ENCODE measurements at places on chromosomes 6 and 20.

DNA sequence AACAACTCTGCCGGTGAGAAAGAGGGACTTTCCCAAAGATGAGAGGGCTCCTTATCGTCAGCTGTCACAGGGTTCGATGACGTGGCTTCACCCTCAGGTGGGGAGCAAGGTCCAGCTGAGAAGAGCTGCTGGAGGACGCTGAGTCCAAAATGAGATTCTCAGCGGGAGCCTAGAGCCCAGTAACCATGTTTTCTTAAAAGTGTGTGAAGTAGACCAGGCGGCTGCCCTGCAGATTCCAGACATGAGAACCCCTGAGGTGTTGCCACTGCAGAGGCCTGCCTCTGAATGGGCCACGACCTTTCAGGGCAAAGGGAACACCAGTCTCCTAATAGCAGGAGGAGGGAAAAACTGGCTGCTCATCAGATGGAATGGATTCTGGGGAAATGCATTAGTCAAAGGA is 375.1 kb downstream of the BTBD9 start:
- no peak for DNase-seq

DNA sequence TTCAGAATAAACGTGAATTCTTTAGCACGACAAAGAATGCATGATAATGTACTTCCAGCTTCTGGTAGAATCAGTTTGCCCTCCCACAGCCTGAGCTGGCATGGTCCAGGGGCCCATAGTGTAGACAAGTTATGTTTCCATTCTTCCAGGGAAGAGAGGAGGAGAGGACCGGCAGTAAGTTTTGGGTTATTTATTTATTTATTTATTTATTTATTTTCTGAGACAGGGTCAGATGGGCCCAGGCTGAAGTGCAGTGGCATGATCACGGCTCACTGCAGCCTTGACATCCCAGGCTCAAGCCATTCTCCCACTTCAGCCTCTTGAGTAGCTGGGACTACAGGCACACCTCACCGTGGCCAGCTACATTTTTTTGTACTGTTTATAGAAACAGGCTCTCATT is 4.7 kb downstream of the GABRR1 start:
- DNase-seq = no peak

DNA sequence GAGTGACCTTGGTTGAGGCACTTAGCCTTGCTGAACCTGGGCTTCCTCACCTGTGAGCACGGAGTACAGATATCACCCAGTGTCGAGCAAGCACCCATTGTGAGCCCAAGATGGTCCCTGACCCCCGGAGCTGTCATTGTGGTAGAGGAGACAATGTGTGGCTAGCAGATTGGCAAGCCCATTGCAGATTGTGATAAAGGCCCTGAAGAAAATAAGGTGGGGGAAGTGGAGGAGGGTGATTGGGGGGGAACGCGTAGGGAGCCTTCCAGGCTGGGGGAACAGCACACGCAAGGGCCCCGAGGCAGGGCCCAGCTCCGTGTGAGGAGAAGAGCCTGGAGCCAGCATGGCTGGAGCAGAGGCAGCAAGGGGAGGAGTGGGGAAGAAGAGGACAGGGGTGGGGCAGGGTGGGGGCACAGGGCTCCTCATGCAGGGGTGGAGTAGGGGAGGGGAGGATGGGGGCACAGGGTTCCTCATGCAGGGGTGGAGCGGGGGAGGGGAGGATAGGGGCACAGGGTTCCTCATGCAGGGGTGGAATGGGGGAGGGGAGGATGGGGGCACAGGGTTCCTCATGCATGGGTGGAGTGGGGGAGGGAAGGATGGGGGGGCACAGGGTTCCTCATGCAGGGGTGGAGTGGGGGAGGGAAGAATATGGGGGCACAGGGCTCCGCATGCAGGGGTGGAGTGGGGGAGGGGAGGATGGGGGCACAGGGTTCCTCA is 7.0 kb downstream of the CEBPB start:
- no peak for DNase-seq

- DNase-seq = no peak
These were observed 13.6 kb upstream of the ZNF335 start for GRCh38 chr20:45985573-45985972.

GRCh38 chr20:3933218-3933617 is 44.0 kb downstream of the PANK2 start:
- no peak for DNase-seq

GRCh38 chr6:164695896-164696295 is 613.5 kb downstream of the C6orf118 start:
- DNase-seq = no peak

GRCh38 chr20:25050501-25051350 is 7.2 kb downstream of the ACSS1 start:
- DNase-seq = no peak

All from natural killer cell treated with Interleukin-12 subunit alpha and Interleukin-12 subunit beta and Interleukin-15 and Interleukin-18, amount 100 ng/mL, for 72 hours (primary cell).